ENCODE measurements at places on chromosomes 16 and 17.

DNA sequence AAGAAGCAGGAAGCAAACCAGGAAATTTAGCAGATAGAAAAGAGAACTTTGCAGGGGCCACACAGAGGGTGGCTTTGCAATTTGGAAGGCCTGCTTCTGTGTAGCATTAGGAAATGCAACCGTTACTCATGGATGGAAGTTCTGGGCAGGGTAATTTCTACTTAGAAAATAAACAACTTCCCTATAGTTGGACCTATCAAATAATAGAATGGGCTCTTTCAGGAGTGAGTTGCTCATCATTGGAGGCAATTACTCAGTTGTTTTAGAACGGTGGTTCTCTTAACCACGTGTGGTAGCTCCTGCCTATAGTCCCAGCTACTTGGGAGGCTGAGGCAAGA lies 25.8 kb upstream of the HS3ST2 start:
- DNase-seq, result no peak

- DNase-seq, result no peak
These were observed 9.9 kb upstream of the FOXJ1 start for GRCh38 chr17:76150712-76151622.

DNA sequence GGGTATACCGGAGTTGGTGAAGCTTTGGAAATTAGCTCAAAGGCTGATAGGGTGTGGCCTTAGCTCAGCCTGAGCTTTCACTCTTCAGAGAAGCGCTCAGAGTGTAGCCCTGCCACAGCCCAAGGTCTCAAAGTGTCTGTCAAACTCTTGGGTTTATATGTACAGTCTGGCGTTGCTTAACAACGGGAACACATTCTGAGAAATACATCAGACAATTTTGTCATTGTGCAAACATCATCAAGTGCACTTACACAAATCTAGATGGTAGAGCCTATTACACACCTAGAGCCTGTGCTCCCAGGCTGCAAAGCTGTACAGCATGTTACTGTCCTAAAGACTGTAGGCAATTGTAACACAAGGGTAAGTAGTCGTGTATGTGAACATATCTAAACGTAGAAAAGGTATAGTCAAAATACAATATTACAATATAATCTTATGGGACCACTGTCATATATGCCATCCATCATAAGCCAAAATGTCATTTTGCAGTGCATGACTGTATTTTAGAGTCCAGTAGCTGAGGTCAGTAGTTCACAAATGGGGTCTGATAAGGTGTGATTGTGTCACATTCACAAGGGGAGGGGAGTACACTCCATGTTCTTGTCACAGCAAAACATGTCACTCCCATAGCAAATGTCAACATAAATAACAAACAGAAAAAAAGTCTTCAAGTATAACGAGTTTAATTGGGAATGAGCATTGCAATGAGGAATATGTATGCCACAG lies 20.6 kb downstream of the CHAD start:
- no peak for DNase-seq

GRCh38 chr17:61054436-61054835 lies 345.2 kb upstream of the TBX2 start:
- no peak for DNase-seq

All from fibroblast of skin of right biceps (primary cell).